Sigmoid colon (tissue), 7 donors: ENCODE measurements at places on chromosomes 1 and 21. TPM values are rescaled to one million over a fixed set of nuclear protein-coding genes. Genes with fewer than 3 reads are reported as not detected.

DNA sequence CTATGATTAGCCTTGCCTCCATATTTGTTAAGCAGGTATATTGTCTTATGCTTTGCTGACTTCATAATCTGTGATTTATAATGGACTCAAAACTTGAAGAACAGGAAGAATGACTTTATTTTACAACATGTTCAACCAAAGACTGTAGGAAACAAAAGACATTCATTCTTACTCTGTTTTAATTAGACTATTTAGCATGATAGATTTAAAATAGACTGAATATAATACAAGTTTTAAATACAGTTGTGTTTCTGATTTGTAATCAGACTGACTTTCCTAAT is 63.1 kb downstream of the CDC14A start:
- no peak overlapping the region for H3K27ac ChIP-seq
- H3K4me1 ChIP-seq: no peaks in the 10 kb centered on the region
- no peaks in the 10 kb centered on the region for H3K36me3 ChIP-seq
- DNase-seq: no peak
- no peaks in the 10 kb centered on the region for H3K27me3 ChIP-seq

GRCh38 chr1:4847711-4848110 is 193.3 kb downstream of the AJAP1 start:
- H3K36me3 ChIP-seq: no peaks in the 10 kb centered on the region
- no peaks in the 10 kb centered on the region for H3K4me1 ChIP-seq
- no peak for DNase-seq
- no peak overlapping the region for H3K4me3 ChIP-seq

DNA sequence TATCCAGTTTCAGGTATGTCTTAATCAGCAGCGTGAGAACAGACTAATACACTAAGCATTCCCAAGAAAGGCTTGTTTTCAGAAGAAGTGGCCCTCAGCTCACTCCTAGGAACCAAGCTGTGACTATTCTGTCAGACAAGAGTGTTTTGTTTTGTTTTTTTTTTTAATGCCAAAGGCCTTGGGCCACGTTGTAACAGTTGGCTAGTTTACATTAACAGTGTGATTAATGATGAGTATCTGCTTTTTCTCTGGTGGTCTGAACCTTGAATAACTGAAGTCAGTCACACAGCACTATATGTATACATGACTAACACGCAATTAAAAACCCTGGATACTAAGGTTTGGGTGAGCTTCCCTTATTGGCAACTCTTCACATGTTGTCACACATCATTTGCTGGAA is 21.9 kb downstream of the DPYD start:
- H3K27ac ChIP-seq: no peak overlapping the region
- H3K36me3 ChIP-seq: no peaks in the 10 kb centered on the region
- no peak overlapping the region for H3K4me3 ChIP-seq
- peaks cover 9% of the 10 kb centered on the region for H3K4me1 ChIP-seq

Gene MTARC2
- total RNA-seq: 11.4 TPM

GRCh38 chr1:90412563-90412962 is 304.5 kb downstream of the BARHL2 start:
- H3K4me3 ChIP-seq: no peak overlapping the region
- H3K27ac ChIP-seq: no peak overlapping the region
- DNase-seq: no peak
- H3K27me3 ChIP-seq: no peaks in the 10 kb centered on the region

Gene TMIGD3
- total RNA-seq: 1.9 TPM

DNA sequence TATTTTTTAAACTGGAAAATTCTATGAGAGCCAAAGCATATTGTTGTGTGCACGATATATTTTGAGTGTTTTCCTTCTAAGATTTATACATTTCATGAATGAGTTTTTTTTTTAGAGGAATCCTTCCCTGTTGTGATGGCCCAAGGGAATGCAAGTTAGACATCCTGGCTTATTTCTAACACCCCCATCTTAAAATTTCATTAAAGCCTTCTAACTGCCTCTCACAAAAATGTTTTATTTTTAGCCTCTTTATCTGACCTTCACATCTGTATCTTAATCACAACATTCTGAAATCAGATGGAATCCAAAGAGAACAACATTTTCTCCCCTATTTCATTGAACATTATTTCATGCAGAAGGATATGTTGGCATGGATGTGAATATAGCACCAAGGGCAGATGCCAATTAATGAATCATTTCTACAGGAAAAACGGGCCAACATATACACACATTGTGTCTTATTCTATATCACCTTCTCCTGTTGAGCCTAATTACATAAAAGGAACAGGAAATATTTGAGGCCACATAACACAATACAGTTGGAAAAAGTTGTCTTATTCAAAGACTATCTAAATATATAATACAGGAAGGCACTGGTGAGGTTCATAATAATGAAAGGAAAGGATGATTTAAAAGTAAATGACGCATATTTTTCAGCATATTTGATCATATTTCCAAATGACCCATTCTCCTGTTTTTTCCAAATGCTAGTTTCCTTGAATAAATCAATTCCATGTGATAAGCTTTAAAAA is 455.5 kb downstream of the TTLL7 start:
- no peaks in the 10 kb centered on the region for H3K4me1 ChIP-seq
- no peak overlapping the region for H3K27ac ChIP-seq
- no peaks in the 10 kb centered on the region for H3K27me3 ChIP-seq

DNA sequence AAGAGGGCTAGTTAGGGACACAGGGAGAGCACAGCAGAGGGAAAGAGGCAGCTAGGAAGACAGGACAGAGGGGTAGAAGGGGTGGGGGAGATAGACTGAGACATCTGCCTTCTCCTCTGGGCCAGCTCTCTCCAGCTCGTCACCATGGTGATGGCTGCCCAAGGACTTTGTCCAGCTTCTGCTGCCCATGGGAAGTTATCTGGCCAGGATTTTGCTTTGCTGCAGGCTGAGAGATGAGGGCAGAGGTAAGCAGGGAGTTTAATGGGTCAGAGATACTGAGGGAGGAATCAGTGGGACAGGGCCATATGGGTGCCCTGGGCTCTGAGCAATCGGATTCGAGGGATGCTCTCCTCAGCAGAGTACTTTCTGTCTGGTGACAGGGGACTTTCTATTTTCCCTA is 34.5 kb upstream of the GPR37L1 start:
- H3K27me3 ChIP-seq: no peaks in the 10 kb centered on the region
- H3K36me3 ChIP-seq: no peaks in the 10 kb centered on the region
- no peak for DNase-seq
- H3K27ac ChIP-seq: no peak overlapping the region
- no peak overlapping the region for H3K4me3 ChIP-seq

GRCh38 chr1:227797144-227797543 is 18.3 kb upstream of the PRSS38 start:
- no peaks in the 10 kb centered on the region for H3K27me3 ChIP-seq
- H3K36me3 ChIP-seq: no peaks in the 10 kb centered on the region
- no peak overlapping the region for H3K27ac ChIP-seq
- H3K4me1 ChIP-seq: peaks cover 17% of the 10 kb centered on the region
- no peak overlapping the region for H3K4me3 ChIP-seq

GRCh38 chr1:225654688-225655508 is 2.0 kb upstream of the ENAH start:
- no peak for DNase-seq
- peak overlapping the region; percentile 98 for H3K27ac ChIP-seq
- H3K27me3 ChIP-seq: no peaks in the 10 kb centered on the region
- peak overlapping the region; percentile 99 for H3K4me3 ChIP-seq
- H3K36me3 ChIP-seq: no peaks in the 10 kb centered on the region
- H3K4me1 ChIP-seq: no peaks in the 10 kb centered on the region

- H3K36me3 ChIP-seq: no peaks in the 10 kb centered on the region
- H3K27ac ChIP-seq: peak overlapping the region; percentile 98
- H3K4me1 ChIP-seq: peaks cover 93% of the 10 kb centered on the region
- H3K27me3 ChIP-seq: no peaks in the 10 kb centered on the region
These were observed 44.4 kb downstream of the AHDC1 start for GRCh38 chr1:27559466-27560030.

- DNase-seq: no peak
- no peaks in the 10 kb centered on the region for H3K4me1 ChIP-seq
- no peak overlapping the region for H3K4me3 ChIP-seq
- H3K27me3 ChIP-seq: no peaks in the 10 kb centered on the region
- no peaks in the 10 kb centered on the region for H3K36me3 ChIP-seq
These were observed 9.4 kb downstream of the LAPTM5 start for GRCh38 chr1:30748098-30748698.

GRCh38 chr1:219505886-219506285 is 107.0 kb downstream of the ZC3H11B start:
- no peaks in the 10 kb centered on the region for H3K27me3 ChIP-seq
- H3K27ac ChIP-seq: no peak overlapping the region
- no peaks in the 10 kb centered on the region for H3K4me1 ChIP-seq

DNA sequence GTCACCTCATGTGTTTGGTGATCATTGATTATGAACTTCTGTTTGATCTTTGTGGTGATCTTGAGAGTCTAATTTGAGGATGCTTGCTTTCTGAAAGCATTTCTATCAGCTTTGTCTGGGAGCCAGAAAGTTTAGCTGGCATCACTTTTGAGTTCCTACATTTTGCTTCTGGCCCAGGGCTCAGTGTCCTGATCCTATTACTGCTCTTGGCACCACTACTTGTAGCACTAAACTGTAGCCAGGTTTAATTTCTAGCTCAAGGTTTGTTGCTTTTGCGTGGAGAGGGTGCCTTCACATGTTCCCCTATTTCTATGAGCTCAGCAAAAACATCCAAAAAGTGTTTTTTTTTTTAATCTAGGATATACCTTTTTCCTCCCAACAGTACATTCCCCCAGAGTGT is 9.3 kb downstream of the TTC3 start:
- H3K4me1 ChIP-seq: peaks cover 20% of the 10 kb centered on the region
- no peak overlapping the region for H3K4me3 ChIP-seq
- DNase-seq: no peak
- no peak overlapping the region for H3K27ac ChIP-seq
- no peaks in the 10 kb centered on the region for H3K36me3 ChIP-seq
- H3K27me3 ChIP-seq: no peaks in the 10 kb centered on the region

- H3K36me3 ChIP-seq: no peaks in the 10 kb centered on the region
- H3K4me1 ChIP-seq: no peaks in the 10 kb centered on the region
- H3K27ac ChIP-seq: no peak overlapping the region
These were observed 2029.3 kb downstream of the MRPL39 start for GRCh38 chr21:23578027-23578426.

- peaks cover 5% of the 10 kb centered on the region for H3K36me3 ChIP-seq
- H3K4me3 ChIP-seq: peak overlapping the region; percentile 51
- no peak for DNase-seq
These were observed 47.2 kb downstream of the VPS26C start for GRCh38 chr21:37219761-37220432.

GRCh38 chr1:8701794-8702471 is 115.5 kb downstream of the RERE start:
- peak overlapping the region; percentile 91 for H3K27ac ChIP-seq
- H3K4me3 ChIP-seq: peak overlapping the region; percentile 64
- H3K36me3 ChIP-seq: no peaks in the 10 kb centered on the region
- no peak for DNase-seq
- H3K4me1 ChIP-seq: peaks cover 33% of the 10 kb centered on the region

GRCh38 chr1:233744779-233745513 is 131.0 kb downstream of the KCNK1 start:
- H3K4me1 ChIP-seq: no peaks in the 10 kb centered on the region
- no peaks in the 10 kb centered on the region for H3K36me3 ChIP-seq
- no peak overlapping the region for H3K4me3 ChIP-seq

DNA sequence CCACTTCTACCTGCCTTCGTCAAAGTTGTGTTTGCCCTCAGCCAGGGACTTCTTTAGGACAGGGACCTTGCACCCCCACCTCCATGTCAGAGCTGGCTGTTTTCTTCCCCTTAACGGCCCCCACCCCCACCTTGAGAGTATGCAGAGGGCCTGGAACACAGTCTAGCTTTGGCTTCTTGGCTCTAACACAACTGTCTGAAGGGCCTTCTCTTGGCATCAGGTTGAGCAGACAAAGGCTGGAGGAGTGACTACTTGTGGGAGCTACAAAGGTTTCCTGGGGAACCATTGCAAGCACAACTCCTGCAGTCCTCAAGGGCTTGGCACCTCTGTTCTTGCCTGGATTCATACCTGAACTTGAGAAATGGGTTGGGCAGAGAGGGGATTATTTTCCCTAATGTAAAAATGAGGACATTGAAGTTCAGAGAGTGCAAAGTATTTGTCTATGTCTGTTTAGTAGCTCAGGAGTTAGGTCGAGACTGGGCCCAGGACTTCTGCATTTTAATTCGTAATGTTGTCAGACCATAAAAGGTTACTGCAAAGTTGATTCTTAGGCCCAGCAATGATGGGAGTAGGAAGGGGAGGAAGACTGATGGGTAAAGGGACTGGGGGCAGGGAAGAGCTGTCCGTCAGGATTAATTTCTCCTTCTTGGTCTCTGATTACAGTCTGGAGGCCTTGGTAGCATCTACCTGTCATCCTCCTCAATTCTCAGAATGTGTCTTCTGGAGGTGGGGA is 2.6 kb downstream of the CYP4B1 start:
- DNase-seq: no peak
- no peak overlapping the region for H3K4me3 ChIP-seq
- no peaks in the 10 kb centered on the region for H3K36me3 ChIP-seq
